NCI-H1436 treated with DMSO at 0.1 percent for 48 hours (cell line): ENCODE measurements at places on chromosomes 1 and 21.

GRCh38 chr21:36337099-36337509, 17.1 kb downstream of the MORC3 start:
- DNase-seq = no peak

DNA sequence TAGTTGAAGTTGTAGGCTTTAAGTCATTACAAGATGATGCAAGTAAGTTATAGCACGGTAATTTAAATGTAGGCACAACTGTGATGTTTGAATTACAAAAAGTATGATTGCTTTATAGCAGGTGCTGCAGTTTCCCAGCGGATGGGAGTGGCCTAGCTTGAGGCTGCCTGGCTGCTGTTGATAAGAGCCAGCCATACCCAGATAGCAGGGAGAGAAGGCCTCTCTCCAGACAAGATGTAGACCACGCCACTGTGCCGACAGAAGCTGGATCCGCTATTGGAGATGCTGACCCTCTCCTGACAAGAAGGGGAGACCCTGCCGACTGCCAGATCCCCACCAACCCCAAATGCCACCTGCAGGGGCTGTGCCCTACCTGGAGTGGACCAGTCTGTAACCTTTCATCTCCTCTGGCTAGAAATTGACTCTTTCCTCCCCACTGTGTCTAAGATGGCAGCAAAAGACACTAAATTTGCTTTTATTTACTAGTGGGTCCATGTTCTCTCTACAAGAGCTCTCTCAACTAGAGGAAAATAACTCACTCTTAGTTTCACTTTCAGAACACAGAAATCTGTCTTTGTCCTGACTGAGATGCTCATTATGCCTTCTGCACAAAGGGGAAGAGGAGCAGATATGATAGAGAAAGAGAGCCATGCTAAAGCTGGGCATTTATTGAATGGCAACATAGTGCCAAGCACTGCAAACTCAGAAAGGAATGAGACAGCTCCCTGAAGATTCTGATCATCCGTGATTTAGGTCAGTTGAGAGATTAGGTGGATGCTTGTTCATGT, 127.9 kb downstream of the URB2 start:
- DNase-seq = peak; percentile 33

DNA sequence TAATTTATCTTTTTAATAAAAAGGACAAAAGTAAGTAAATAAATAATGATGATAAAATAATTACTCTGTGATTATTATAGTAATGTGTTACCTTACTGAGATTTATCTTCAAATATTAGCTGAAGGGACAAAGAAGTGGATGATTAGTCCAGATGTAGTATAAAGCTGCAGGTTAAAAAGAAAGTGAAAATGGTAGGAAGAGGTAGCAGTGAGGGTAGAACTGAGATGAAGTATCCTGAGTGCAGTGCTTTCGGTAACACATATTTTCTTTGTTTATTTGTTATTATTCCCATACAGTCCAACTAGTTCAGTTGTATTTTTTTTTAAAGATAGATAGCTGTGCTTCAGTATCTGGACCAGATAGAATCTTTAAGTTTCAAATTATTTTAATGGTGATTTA, 1203.5 kb downstream of the NCAM2 start:
- DNase-seq = no peak

GRCh38 chr1:213053455-213053854, 2.4 kb downstream of the RPS6KC1 start:
- no peak for DNase-seq

GRCh38 chr21:44459712-44460440, 4.6 kb downstream of the LRRC3 start:
- DNase-seq = no peak

GRCh38 chr21:39118061-39118460, 65.2 kb downstream of the PSMG1 start:
- no peak for DNase-seq

- DNase-seq = peak; percentile 14
Measured at GRCh38 chr1:112674440-112674985, at the start of gene MOV10. MOV10 (plus strand) TSS chr1:112674659; CDS start chr1:112674913, 254 bp downstream.

DNA sequence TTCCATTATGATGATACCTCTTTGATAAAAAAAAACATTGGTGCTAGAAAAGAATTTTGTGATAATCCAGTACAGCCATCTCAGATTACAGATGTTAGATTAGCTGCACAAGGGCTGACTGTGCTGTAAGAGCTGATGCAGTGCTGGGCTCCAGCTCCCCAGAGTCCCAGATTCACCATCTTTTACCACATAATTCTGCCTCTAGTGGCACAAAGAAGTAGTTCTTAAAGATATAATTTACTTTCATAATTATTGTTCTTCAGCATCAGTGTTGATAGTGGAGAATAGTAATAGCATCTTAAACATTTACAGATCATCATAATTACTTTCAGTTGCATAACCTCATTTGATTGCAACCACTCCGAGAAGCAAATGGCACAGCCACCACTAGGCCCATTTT, 262.1 kb downstream of the BRINP2 start:
- no peak for DNase-seq

DNA sequence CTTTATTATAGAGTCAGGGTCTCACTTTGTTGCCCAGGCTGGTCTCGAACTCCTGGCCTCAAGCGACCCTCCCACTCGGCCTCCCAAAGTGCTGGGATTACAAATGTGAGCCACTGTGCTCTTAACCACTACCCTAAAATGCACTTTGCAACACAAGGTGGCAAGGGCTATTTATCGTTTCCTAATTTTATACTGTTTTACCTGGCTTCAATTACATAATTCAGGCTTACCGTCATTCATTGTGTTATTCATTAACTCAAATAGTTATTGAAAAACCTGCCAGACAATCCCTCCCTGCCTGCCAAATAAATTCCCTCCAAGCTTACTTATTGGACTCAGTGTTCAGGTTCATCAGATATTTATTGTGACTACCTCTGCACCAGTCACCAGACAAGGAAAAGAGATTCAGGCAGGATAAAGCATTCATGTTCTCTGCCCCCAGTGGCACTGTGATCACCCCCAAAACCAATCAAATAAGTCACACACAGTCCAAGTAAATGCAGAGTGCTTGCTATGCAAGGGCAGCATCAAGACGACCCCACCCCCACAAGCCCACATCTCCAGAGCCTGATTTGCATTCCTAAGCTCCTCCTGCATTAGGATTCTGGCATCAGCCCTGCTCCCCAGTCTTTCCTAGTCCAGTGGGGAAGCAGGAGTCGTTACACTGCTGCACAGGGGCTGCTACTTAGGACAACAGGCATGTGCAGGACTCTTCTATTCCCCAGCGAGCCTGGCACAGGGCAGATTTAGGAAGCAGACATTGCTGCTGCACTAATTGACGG, 8.1 kb downstream of the PAQR7 start:
- no peak for DNase-seq

- DNase-seq = no peak
Measured at GRCh38 chr1:53957194-53957818, 11.2 kb downstream of the LRRC42 start.

GRCh38 chr1:245881767-245882391, 625.2 kb downstream of the SMYD3 start:
- DNase-seq = no peak

GRCh38 chr1:204295671-204296070, 64.1 kb downstream of the PLEKHA6 start:
- no peak for DNase-seq

DNA sequence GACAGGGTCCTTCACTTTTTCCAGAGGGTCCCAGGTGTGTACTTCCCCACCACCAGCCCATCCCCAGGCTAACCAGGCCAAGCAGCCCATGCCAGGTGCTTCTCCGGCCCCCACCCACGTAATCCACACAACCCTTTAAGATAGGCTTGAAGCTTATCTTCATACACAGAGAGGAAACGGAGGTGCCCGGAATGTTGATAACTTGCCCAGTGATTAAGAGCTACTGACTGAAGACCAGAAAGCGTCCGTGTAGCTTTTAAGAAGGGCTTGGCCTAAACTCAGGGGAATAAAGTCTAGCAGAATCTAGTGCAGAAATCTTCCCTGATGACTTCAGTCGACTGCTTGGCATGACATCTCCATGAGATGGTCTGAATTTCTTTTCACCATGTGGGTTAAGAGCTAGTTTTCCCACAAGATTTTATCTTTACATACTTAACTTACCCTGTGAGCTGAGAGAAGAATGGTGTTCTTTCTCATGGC, 138.7 kb downstream of the GALNT2 start:
- no peak for DNase-seq

- no peak for DNase-seq
Measured at GRCh38 chr1:19151537-19151936, 58.5 kb downstream of the UBR4 start.

DNA sequence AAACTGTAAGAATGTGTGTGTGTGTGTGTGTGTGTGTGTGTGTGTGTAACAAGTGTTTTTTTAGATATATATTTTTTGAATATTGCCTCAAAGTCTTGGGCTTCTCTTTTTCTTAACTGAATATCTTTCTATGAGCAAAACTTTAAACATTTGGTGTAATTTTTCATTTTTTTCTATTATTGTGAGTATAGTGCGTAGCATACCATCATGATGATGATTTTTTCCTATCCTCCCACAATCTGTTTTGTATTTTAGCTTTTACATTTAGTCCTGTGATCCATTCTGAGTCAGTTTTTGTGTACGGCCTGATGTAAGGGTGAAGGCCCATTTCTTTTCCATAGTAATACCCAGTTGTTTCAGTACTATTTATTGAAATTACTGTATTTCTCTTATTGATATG, 680.6 kb downstream of the TTLL7 start:
- DNase-seq = no peak

DNA sequence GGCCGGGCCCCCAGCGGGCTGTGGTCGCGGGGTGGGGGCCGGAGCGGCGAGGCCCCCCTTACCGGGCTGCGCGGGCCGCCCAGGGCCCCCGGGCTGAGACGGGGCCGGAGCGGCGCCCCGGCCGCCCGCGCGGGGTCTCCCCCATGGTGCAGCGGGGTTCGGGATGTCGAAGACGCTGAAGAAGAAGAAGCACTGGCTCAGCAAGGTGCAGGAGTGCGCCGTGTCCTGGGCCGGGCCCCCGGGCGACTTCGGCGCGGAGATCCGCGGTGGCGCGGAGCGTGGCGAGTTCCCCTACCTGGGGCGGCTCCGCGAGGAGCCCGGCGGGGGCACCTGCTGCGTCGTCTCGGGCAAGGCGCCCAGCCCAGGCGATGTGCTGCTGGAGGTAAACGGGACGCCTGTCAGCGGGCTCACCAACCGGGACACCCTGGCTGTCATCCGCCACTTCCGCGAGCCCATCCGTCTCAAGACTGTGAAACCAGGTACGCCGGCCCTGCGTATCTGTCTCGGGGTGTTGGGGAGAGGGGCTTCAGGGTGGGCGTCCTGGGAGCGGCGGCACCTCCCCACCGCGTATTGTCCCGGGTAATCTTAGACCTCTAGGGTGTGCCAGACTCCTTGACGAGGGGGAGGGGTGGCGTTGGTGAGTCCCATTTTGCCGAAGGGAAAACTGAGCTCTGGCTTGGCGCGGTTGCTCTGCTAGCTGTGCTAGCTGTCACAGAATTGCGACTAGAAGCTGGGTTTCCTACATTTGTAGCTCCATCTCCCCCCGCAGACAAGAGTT, 745 bp downstream of the MAGI3 start:
- no peak for DNase-seq

- DNase-seq = no peak
Measured at GRCh38 chr1:54054438-54054749, 986 bp downstream of the TCEANC2 start.

GRCh38 chr1:205826016-205826806, 13.2 kb upstream of the SLC41A1 start:
- DNase-seq = no peak

DNA sequence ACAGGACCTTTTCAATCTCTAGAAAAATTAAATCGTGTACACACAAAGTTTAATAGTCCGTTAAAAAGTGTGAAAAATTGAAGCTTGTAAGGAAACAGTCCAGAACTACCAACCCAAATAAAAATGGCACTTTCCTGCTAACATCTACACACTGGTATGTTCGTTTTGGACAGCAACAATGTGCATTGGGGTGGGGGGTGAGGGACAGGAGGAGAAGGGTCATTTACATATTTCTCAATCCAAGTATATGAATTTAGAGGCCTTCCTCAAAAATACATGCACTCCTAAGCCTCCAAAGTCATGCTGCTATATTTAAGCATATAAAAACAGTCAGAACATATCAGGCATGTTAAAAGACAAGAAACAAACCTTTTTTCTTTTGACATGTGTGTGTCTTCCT, 2.5 kb downstream of the PPP1R15B start:
- DNase-seq = no peak

- DNase-seq = no peak
Measured at GRCh38 chr1:111716333-111716732, 22.9 kb downstream of the INKA2 start.

DNA sequence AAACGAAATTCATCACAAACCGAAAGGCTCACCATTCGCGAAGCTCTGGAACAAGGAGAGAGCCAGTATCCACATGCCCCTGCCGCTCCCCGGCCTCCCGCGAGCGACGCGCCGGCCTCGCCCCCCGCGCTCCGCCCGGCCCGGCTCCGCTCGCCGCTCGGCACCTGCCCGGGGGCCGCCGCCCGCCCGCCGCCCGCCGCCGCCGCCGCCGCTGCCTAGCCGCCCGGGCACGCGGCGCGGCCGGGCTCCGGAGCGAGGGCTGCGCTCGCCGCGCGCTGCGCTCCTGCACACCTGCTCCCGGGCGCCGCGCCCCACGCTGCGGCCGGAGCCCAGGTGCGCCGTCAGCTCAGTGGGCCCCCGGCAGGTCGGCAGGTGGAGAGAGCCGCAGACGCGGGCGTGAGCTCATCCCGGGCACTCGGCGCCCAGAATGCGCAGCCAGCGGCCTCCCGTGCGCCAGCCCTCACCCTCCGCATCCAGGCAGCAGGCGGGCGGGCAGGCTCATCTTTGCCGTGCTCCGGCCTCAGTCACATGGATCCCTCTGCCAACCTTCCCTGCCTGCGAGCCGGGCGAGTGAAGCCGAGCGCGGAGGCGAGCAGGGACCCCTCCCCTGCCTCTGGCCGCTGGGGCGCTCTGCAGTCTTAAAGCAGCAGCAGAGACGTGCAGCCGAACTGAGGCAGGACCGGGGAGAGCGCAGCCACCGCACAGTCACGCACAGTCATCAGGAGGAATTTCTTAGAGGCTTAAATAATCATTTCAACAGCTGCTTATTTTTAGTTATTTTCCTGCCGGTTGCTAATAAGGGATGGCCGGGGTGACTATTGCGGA, at the start of gene DSCAM:
Gene DSCAM, minus strand, starts transcription at position 572 of the 825 bp plus-strand sequence. Its CDS starts 497 bp downstream, at position 75.
- no peak for DNase-seq

DNA sequence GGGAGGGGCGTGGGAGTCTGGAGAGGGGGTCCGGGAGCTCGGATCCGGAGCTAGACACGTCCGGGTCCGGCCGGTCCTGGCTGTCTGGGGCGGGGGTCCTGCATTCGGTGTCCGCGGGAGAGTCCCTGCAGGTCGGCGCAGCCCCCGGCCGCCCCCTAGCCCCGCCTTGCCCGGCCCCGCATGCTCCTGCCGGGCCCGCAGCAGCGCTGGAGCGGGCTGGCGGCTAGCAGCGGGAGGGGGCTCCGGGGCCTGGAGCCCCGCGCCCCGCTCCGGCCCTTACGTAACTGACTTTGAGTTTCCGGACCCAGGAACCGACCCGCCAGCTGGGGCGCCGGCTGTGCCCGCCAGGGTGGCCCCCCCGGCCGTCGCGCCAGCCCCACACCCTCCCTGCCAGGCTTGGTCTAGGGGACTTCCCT, 26.9 kb upstream of the EPB41 start:
- DNase-seq = no peak
